Effector memory CD4-positive, alpha-beta T cell (primary cell): ENCODE measurements at places on chromosomes 11 and 22.

- DNase-seq: no peak
Observed at GRCh38 chr11:62925745-62926679, 4.8 kb upstream of the CHRM1 start.

GRCh38 chr11:63518548-63518947 lies 12.7 kb downstream of the LGALS12 start:
- no peak for DNase-seq

DNA sequence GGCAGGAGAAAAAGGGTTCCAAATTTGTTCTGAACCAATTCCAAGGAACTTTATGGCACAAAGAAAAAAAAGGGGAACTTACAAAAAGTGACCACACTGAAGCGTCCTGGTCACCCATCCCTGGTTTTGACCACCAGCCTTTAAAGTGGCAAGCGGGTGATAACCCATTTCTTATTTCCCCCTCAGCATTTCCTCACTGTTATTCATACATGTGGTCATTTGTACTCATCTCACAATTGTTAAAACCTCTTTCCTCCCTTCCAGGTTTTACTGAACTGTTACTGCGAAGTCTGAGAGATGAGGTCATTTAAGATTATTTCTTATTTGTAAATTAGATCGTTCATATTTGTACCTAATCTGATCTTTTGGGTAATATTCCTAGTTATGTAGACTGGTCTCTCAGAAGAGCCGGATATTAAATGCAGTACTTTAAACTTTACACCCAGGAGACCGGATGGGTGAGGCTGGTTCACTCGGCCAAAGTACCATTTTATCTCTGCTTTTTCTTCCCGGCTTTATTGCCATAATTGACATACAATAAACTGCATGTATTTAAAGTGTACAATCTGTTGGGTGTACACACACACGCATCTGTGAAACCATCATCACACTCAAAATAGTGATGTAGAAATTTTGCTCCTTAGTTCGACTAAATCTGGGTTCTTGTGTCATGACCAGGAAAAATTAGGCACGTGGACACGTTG lies 47.0 kb downstream of the CDPF1 start:
- DNase-seq: no peak

DNA sequence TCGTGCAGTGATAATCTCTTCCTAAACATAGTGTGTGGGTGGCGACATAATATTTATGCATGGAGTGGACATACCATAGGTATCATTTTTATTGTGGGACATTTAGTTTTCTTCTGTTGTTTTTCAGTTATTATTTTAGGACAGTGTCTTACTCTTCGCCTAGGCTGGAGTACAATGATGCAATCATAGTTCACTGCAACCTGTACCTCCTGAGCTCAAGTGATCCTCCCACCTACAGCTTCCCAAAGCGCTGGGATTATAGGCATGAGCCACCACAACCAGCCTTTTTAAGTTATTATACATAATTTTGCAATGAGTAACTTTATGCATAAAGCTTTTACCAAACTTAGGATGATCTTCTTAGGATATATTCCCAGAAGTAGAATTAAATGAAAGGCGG lies 2.7 kb downstream of the SRRD start:
- DNase-seq: no peak

GRCh38 chr11:64285885-64286800 lies 495 bp downstream of the GPR137 start:
- DNase-seq: no peak

GRCh38 chr11:134357545-134357839 lies 25.7 kb downstream of the GLB1L2 start:
- DNase-seq: no peak

GRCh38 chr22:26398741-26399153 lies 30.3 kb upstream of the ASPHD2 start:
- peak; percentile 12 for DNase-seq
